ENCODE measurements at places on chromosomes 3 and 15.

DNA sequence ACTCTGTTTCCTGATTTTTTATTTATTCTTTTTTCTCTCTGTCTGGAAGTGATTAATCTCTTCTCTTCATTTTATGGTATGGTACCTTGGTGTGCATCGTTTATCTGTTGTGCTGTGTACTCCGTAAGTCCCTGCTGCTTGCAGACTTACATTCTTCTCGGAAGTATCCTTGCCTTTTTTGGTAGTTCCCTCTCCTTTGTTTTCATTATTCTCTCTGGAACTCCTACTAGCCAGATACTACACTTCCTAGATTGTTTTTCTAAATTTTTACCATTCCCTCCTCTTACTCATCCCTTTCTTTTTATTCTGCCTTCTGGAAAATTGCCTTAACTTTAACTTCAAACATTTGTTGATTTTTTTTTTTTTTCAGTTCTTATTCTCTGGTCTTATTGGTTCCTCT, 27.2 kb downstream of the PIK3CA start:
- DNase-seq, result no peak

- no peak for DNase-seq
Observed at GRCh38 chr3:190435618-190436017, 14.1 kb downstream of the TMEM207 start.

DNA sequence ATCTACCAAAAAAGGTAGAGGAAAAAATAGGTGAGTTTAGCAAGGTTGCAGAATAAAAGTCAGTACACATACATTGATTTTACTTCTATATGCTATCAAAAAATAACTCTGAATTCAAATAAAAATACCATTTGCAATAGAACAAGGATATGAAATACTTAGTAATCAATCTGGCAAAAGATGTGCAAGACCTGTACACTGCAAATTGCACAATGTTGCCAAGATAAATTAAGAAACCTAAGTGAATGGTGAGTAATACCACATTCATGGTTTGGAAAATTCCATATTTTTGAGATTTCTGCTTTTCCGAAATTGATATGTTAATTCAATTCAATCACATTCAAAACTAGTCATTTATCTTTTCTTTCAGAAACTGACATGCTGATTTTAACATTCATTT, 464.8 kb downstream of the EPHA3 start:
- no peak for DNase-seq

DNA sequence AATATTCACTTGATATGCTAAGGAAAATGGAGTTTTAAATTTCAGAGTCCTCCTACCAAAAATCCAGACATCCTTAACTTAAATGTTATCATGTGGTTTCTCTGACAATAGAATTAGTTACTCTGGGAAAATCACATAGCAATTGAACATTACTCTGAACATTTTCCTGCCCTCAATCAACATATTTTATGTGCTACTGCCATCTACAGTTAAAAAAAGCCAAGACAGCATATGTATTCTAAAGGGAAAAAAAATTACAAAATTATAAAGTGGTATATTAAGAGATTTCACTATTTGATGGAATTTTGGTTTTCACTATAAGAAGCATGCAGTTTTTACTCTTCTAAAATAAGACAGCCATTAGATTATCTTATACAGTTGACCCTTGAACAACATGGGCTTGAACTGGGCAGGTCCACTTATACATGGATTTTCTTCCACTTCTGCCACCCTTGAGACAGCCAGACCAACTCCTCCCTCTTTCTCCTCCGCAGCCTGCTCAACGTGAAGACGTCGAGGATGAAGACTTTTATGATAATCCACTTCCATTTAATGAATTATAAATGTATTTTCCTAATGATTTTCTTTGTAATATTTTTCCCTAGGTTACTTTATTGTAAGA, 122.3 kb downstream of the ATP1B3 start:
- DNase-seq, result no peak

DNA sequence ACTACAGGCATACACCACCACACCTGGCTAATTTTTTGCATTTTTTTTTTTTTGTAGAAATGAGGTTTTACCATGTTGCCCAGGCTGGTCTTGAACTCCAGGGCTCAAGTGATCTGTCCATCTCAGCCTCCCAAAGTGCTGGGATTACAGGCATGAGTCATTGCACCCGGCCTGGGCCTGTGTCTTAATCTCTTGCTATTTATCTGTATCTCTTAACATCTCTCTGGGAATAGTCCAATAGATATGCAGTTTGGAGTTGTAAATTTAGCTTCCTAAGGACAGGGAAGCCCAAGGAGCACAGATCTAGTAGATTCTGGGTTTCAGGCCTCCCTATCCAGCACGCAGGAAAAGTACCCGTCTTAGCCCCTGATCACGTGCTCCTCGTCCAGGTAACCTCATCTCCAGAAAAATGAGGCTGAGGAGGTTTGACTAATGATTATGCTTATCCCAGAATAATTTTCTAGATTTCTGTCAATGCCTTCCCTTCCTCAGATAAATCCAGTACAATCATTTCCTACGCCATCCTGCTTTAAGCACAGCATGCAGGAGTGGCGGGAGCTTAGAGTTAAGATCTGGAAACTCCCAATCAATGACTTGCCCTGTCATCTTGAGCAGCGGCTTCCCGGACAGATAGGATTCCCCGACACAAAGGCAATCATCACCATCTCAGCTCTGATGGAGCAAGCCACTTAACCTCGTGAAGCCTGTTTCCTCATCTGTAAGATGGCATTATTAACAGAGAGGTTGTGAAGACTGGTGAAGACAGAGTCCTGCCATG, 12.3 kb upstream of the CTDSPL start:
- DNase-seq, result no peak

DNA sequence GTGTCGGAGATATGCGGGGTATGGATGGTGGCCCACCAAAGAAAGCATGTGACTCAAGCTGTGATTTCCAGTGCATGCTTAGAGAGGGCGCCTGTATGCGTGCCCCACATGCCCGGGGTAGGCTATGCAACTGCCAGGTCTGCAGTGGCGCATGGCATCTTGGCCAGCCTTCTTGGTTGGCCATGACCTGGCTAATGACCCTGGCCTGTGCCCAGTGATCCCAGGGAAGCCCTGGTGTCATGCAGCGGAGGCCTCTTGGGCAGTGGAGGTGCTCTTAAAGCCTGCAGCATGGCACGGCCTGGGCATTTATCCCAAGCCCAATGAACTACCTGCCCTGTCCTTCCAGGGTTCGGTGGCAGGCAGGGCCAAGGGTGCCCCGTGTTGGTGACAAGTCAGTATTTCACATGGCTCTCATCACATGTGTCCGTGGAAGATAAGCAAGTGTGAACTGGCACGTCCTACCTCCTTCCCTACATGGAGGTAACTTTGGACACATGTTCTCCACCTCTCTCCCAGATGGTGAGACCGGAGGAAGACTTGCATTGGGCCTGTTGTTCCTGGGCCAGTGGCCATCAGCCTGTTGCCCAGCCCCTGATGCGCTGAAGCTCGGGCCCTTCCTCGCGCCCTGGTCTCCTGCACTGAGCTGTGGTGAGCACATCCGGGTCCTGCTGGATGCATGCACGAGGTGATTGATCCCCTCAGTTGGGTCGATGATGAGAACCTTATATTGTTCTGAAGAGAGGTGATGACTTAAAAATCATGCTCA, 192.0 kb downstream of the UBE3A start:
- DNase-seq, result peak; percentile 8

DNA sequence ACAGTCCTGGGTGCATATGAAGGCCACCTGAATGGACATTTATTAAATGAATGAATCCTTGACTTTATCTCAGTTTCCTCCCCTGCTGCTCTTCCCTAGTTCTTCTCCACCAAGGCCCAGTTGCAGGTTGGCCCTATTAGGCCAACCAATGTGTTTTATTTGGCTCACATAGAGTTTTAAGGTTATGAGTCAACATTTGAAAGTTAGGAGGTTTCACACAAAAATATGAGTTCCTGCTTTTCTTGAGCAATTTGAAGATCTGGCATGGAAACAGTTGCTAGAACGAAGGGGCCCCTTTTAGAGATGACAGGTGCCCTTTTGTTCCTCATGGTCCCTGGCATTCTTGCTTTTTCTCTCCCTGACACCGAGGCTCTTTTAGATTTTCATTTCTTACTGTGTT, 83.0 kb upstream of the PDZRN3 start:
- DNase-seq, result no peak

DNA sequence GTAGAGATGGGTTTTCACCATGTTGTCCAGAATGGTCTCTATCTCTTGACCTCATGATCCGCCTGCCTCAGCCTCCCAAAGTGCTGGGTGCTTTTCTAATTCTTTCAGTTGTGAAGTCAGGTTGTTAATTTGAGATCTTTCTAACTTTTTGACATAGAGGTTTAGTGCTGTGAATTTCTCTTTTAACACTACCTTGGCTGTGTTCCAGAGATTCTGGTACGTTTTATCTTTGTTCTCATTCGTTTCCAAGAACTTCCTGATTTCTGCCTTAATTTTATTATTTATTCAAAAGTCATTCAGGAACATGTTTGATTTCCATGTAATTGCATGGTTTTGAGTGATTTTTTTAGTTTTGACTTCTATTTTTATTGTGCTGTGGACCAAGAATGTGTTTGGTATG, 63.5 kb upstream of the CCDC54 start:
- DNase-seq, result no peak

- no peak for DNase-seq
Observed at GRCh38 chr3:99965077-99965476, 147.4 kb downstream of the CMSS1 start.

GRCh38 chr3:4195006-4195405, 108.2 kb upstream of the SETMAR start:
- no peak for DNase-seq

DNA sequence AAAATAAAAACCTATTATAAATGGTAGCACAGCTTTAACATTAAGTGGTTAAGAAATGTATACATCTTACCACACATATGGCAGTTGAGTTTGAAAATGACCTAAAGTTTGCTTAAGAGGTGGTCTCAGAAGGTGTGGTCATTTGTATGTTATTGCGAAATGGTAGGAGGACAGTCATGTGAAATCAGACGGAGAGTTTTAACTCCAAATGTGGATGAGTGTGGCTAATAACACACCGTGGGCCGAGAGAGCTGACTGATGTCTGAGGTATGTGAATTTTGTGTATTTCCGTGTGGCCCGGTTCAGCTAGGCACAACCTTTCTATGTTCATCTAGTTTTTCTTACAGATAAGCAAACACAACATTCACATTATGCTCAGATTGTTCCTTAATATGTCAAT, 71.9 kb downstream of the ARNT2 start:
- no peak for DNase-seq

GRCh38 chr3:178159691-178160220, 376.5 kb upstream of the KCNMB2 start:
- no peak for DNase-seq

DNA sequence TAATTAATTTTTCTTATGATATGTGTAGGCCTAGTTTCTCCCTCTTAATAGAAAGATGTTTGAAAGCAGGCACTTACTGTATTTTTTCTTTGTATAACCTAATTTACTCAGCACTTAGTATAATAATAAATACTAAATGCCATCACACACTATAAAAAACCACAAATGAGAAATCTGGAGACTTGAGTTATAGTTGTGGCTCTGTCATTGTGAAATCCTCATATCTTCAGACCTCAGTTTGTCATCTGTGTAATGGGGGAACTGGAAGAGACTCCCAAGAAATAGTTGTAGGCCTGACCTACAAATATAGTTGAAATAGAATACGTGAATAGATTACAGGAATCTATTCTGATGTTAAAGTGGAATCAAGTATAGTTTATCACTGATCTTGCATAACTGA, 287.6 kb upstream of the DPH6 start:
- no peak for DNase-seq

DNA sequence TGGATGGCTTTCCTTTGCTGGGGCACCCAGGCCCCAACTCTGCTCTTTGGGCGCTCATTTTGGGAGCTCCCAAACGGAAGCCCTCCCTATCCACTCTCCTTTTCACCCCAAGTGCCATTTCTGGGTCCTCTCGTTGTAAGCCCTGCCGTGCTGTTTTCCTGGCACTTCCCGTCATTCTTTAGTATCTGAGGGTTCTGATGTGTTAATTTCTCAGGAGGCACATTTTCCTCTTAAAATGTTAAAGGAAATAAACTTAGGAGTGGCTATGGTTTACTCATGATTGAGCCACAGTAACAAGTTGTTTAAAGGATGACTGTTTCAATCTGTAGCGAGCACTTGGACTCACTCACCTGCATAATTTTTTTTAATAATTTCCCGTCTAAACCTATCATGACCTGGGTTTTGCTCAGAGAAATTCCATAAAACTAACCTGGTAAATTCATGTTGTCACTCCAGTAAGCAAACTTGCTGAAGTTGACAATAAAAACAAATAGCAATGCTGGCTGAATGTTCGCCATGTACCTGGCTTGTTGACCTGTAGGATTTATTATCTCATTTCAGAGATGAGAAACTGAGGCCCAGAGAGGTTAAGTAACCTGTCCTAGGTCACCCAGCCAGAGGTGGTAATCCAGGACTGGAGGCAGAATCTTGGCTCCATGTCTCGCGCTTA, 10.6 kb downstream of the ALDH1A3 start:
- no peak for DNase-seq

- DNase-seq, result no peak
Observed at GRCh38 chr15:70142072-70142321, 44.3 kb upstream of the TLE3 start.

DNA sequence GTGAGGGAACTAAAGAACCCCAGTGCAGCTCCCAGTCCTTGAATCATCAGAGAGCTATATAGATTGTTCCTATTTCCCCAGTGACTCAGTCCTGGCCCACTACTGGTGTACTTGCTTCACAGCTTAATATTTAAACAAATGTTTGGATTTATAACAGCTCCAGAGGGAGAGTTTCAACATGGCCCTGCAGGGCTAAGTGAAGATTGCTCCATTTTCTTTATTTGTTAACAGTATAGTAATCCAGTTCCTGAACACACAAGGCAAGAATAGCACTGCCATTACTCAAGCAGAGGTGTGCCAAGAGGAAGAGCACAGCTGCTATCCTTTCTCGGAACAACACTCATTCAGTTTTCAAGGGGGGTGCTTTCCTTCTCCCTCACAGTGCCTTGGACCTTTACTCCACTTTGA, 6.5 kb downstream of the SQOR start:
- no peak for DNase-seq

DNA sequence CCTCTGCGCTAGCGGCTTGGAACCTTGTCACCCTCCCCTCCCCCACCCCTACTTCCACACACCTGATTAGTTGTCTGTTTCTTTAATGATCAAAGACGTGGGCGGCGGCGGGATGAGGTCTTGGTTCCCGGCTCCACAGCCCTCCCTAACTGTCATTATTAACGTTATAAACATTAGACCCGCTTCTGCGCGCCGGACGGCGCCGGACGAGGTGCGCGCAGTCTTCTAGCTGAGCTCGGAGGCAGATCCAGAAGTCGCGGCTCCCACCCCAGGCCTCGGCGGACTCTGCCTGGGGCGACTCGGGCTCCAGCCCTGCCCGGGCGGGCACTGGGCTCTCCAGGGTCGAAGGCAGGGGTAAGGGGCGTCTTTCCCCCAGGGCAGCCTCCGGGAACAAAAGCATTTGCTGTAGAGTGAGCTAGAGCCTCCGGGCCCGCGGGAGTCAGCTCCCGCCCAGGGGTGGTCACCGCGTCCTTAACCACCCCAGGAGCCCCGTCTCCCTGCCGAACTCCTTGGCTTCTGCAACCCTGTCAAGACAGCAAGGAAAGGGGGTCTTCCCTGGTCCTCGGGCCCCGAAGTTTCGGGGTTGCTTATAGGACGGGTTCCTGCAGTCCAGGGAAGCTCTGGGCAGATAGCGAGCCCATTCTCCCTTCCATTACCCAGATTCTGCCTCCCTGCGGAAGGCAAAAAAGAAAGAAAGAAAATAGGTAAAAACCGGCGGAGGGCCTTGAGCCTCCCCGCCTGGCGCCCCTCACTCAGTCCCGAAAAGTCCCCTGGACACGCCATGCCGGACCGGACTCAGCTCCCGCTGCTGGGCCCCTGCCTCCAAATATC, 2.2 kb upstream of the ISLR2 start:
- no peak for DNase-seq

Measured in progenitor cell of endocrine pancreas (in vitro differentiated cells).